ENCODE measurements at places on chromosomes 16 and 17.

GRCh38 chr16:26016989-26017388 lies 325.2 kb downstream of the HS3ST4 start:
- no peak for DNase-seq

DNA sequence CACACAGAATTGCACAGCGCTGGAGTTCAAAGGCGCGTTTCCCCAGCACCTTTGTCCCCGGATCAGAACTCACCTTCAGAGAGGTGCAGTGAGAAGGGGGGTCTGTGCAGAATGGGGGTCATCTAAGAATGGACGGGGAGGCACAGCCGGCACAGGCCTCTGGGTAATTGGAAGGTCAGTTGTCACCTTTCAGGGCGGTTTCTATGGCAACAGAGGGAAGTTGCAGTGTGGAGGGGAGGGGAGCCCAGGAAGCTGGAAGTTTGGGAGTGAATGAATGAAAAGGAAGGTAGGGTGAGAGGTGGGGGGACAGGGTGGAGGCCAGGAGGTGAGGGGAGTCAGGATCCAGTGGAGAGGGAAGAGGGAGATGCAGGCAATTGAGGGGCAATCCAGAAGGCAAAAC lies 12.4 kb upstream of the KCNG4 start:
- DNase-seq = no peak

GRCh38 chr17:44389281-44389680 lies at the start of gene ITGA2B:
TSS of gene ITGA2B (minus strand) at chr17:44389649. CDS start at chr17:44389473, 176 bp downstream.
- DNase-seq = no peak

DNA sequence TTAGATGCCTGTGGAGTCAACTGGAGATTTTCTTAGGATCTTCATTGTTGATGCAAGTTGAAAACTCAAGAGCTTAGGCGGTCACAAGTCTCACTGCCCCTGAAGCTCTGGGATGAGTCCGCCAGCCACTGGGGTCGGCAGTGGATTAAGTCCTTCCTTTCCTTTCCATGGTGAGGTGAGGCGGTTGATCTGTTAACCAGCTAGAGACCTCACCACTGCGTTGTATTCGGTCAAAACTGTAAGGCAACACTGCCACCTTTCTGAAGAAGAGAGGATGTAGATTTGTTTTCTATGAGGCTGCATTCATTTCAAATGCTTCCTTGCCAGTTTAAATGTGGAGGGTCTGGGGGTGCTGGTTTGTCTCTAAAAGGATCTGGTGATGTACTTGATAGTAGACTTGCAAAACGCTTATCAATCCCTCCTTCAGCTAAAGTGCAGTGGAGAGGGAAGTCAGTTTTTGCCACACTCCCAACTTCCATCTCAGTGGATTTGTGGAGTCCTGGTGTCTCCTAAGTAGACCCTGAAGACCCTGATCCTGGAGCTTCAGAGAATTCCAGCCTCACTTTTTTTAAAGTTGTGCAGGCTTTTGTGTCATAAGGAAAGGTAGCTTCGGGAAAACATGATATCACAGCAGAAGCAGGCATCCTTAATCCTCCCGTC lies 1.7 kb downstream of the MYOCD start:
- no peak for DNase-seq

GRCh38 chr17:29158488-29159275 lies 21.5 kb downstream of the MYO18A start:
- no peak for DNase-seq

DNA sequence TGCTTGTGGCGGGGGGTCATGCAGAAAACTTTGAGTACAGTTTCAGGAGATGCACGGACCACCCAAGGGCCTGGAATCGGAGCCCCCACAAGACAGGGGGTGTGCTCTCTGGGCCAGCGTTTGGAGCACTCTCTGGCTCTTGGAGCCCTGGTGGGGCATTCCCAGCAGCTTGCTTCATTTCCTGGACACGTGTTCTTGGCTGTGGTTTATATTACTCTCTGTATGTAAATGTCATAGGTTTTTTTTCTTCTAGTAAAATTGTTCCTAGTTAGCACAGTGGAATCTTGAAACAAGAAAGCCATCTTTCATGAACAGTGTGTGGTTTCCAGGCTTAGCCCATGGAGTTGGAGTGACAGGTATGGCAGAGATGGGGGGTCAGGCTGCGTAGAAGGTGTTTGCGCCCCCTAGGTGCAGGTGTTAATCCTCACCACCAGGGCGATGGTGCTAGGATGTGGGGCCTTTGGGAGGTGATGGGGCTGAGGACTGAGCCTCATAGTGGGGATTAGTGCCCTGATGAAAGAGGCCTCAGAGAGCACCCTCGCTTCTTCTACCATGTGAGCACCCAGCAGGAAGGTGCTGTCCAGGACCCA lies 79.8 kb downstream of the JPH3 start:
- no peak for DNase-seq

GRCh38 chr17:79127534-79128135 lies 53.0 kb downstream of the ENGASE start:
- no peak for DNase-seq

- no peak for DNase-seq
Observed at GRCh38 chr16:11188801-11189740, 66.9 kb downstream of the SOCS1 start.

- no peak for DNase-seq
Observed at GRCh38 chr17:42287305-42287976, 857 bp upstream of the STAT5A start.

GRCh38 chr16:69845181-69845580 lies 83.0 kb downstream of the WWP2 start:
- no peak for DNase-seq

DNA sequence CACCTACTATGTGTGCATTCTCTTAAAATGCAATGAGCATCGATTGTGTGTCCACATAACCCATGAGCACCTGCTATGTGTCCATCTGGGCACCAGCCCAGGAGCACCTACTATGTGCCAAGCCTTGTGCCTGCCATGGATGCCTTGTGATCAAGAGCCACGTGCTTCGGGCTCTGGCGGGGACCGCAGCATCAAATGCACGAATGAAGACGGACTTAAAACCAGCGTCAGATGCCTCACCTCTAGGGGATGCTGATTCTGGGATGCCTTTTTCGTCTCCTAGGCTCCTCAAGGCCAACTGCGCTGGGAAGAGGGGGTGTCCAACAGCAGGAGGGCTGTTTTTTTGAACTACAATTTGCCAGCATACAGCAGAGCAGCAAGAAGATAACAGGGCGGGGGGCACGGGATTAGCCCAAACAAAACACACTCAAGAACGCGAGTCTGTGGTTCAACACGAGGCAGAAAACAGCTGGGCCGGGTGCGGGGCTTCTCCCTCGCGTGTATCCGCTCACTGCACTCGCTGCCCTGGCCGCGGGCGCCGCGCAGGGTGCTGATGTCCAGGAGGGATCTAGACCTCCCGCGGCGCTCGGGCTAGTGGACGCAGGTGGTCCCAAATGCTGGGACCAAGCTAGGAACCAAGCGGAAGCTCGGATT lies 1.2 kb upstream of the GLIS2 start:
- DNase-seq = no peak

- DNase-seq = no peak
Observed at GRCh38 chr17:36501963-36502362, 15.5 kb downstream of the ZNHIT3 start.

GRCh38 chr16:75943705-75944514 lies 217.6 kb upstream of the CPHXL start:
- DNase-seq = no peak

DNA sequence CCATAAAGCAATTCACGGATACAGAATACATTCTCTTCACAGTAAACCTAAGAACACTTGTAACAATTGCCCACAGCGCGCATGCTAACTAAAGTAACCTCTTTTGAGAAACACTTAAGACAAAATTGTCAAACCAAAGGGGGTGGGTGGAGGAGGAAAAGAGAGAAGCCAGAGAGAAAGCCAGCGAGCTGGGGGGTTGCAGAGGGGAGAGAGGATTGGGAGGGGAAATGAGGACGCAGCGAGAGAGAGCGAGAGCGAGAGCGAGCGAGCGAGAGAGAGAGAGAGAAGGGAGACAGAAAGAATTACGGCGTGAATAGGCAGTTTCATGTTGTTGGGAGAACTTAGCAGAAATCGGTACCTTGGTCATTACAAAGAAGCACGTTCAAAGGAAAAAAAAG lies 1.6 kb upstream of the HOXB7 start:
- DNase-seq = no peak

DNA sequence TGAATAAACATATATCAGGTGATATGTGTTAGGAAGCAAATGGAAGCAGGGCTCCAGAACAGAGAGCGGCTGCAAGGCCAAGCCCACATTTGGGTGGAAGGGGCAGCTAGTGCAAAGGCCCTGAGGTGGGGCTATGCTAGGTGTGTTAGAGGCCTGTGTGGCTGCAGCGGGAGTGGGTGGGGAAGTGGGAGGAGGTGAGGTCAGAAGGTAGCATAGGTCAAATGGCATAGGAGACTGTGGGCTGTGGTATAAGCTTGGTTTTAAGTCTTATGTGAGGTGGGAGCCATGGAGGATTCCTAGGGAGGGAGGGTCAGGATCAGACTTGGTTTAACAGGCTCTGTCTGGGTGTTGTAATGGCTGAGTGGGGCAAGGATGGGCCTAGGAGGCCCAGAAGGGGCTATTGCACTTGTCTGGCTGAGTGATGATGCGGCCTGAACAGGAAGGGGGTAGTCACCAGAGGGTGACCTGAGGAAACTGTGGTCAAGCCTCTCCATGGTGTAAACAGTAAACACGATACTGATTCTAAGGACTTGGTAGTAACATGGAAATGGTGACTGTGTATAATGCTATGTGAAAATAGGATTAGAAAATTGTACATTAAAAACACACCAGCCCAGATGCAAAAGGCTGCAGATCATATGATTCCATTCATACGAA lies 31.1 kb downstream of the RAI1 start:
- no peak for DNase-seq

- no peak for DNase-seq
Observed at GRCh38 chr16:66369055-66369592, 2.6 kb downstream of the CDH5 start.

GRCh38 chr17:4836221-4836620 lies 3.1 kb downstream of the MINK1 start:
- DNase-seq = no peak

GRCh38 chr16:49491106-49491670 lies 117.6 kb downstream of the C16orf78 start:
- no peak for DNase-seq

GRCh38 chr17:75888484-75888883 lies 8.3 kb downstream of the TRIM65 start:
- DNase-seq = no peak

GRCh38 chr16:72961115-72961832 lies 86.7 kb downstream of the ZFHX3 start:
- DNase-seq = no peak

DNA sequence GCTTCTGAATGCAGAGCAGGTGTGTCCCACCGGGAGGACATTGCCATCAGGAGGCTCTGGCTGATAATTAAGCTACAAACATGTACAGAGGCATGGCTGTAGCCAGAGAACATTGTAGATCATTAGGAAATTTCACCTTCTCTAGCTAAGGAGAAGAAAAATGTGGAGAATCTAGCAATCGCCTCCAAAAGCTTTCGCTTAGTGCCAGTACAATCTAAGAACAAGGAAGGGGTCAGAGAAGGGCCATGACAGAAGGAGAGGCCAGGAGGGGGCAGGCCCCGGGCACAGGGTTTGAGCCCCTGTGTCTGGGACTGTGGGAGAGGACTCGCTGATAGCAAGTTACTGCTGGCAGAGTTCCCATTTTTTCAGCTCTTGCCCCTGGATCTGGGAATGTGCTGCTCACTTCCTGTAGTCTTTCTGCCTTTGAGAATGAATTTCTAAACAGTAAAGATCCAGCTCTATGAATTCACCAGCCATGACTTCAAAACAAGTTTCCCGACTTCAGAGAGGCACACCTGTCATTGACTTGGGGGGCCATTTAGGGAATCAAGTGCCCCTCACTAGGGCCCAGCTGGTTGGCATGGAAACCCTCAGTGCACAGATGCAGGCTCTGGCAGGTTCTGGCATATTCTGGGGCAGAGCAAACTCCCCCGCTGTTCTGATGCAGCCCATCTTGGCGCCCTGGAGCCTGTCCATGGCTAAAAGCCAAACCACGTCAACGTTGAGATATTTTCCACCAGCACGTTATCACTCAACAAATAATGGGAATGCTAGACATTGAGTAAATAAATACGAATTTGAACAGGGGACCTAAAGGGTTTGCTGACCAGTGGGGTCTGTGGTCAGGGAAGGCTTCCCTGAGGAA lies 59.5 kb upstream of the CACNG4 start:
- no peak for DNase-seq

GRCh38 chr17:28545787-28546415 lies 6.5 kb downstream of the UNC119 start:
- DNase-seq = no peak

- no peak for DNase-seq
Observed at GRCh38 chr16:3938471-3938842, 57.9 kb upstream of the CREBBP start.

DNA sequence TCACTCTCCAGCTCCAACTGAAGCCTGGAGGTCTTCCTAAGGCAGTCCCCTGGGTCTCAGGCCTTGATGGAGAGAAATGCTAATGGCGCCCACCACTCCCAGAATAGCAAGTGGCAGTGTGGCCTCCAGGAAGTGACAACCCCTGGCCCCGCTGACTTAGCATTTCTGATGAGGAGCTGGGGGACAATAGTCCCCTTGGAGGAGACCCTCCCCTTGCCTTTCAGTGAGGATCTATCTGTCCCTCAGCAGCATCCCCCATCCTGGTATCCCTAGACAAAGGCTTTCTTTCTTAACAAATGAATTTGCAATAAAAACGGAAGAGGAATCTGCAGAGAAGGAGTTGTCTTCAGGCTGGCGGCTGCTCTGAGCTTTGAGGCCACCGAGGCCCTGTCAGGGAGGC lies 68.8 kb downstream of the LITAF start:
- no peak for DNase-seq

GRCh38 chr17:73104450-73104849 lies 12.0 kb upstream of the SLC39A11 start:
- DNase-seq = no peak

- DNase-seq = no peak
Observed at GRCh38 chr16:60655514-60656153, 1380.6 kb downstream of the CDH8 start.

GRCh38 chr16:59612094-59612493 lies 878.0 kb upstream of the GOT2 start:
- no peak for DNase-seq

DNA sequence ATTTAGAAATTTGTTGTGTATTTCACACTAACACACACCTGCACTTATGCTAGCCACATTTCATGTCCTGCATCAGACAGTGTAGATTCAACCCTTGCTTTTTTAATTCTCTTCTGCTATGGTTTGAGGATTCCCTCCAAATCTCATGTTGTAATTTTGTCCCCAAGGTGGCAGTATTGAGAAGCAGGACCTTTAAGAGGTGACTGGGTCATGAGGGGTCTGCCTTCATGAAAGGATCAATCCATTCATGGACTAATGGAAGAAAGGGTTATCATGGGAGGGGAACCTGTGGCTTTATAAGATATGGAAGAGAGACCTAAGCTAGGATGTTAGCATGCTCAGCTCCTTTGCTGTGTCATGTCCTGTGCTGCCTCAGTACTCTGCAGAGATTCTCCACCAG lies 1032.2 kb downstream of the CDH11 start:
- peak; percentile 25 for DNase-seq

- DNase-seq = no peak
Observed at GRCh38 chr17:76138896-76139752, 1.9 kb downstream of the FOXJ1 start.

- DNase-seq = no peak
Observed at GRCh38 chr17:31787857-31788570, 71.0 kb downstream of the COPRS start.
